ENCODE measurements at places on chromosomes 4 and X.

GRCh38 chr4:38670939-38671591 lies 7.1 kb downstream of the KLF3 start:
- DNase-seq: no peak

- DNase-seq: no peak
These were observed 536.8 kb upstream of the GALNT7 start for GRCh38 chr4:172631832-172632231.

DNA sequence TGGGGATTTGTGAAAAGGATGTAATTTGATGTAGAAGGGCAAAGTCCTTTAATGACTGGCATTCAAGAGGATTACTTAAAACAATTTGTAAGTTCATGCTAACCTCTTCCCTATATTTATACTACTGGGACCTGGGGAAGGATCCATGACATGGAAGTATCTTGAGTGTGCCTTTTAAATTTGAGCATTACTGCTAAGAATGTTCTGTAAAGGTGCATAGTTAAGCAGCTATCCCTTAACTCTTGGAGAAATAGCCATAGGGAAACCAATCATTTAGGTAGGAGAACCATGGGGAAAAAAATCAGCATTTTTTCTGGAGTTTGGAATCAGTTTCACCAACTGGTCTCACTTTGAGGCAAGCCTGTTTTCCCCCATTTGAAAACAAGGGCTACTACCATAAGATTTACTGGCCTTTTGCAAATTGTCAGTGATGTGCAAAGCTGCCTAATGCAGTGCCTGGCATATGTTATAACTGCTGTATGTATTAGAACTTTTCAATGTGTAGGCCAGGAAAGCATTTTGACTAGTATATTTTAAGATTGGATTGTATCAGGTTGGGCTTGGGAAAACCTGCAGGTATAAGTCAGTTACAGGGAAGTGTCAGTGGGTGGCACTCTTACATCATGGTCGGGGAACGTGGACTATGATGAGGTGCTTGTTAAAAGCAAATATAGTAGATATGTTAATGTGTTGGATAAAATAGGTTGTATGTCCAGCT lies 72.1 kb downstream of the PRSS12 start:
- DNase-seq: no peak

GRCh38 chr4:168725930-168726329 lies 229.1 kb downstream of the PALLD start:
- DNase-seq: no peak

GRCh38 chrX:111511477-111511876 lies at the start of gene SERTM2:
Gene SERTM2, plus strand, starts transcription at chrX:111511645. Its CDS starts 7,213 bp downstream, at chrX:111518858.
- no peak for DNase-seq

DNA sequence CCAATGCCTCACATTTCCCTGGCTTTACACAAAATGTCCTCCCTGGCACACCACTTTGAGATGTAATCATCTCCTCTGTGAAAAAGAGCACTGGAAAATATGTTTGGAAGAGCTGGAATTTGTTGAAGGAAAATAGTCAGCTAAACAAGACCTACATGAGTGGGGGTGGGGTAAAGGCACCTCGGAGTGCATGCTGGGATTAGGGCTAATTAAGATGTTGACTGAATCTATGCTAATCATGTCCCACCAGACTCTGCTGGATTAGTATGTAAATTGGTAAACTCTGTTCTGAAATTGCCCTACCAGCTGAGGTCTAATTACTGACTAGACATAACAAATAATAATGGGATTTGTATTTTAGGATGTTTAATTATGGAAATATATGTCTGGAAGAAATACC lies 46.8 kb upstream of the MID1 start:
- DNase-seq: no peak

- DNase-seq: no peak
These were observed 30.1 kb downstream of the SPATA18 start for GRCh38 chr4:52081216-52081615.

- DNase-seq: no peak
These were observed 59.6 kb downstream of the FAM193A start for GRCh38 chr4:2595952-2596552.

DNA sequence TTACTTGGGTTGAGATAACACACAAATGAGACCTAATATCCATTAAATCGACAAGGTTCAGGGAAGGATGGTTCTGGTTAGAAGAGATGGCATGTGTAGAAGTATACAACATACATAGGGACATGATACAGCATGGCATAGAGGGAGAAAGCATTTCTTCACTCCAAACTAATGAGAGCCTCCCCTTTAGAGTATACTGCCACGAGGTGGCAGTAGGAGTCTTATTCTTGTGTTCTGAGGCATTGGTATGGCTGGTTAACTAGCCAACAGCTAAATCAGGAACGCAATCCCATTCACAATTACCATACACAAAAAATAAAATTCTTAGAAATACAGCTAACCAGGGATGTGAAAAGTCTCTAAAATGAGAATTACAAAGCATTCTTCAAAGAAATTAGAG lies 29.1 kb upstream of the TRO start:
- DNase-seq: no peak

GRCh38 chrX:112614640-112615039 lies 65.1 kb downstream of the LHFPL1 start:
- no peak for DNase-seq

- DNase-seq: no peak
These were observed 67.2 kb upstream of the HOPX start for GRCh38 chr4:56748271-56748670.

- no peak for DNase-seq
These were observed 61.0 kb downstream of the STX18 start for GRCh38 chr4:4480685-4481398.

GRCh38 chr4:17370818-17371217 lies 141.1 kb downstream of the QDPR start:
- no peak for DNase-seq

- no peak for DNase-seq
These were observed 126.1 kb downstream of the AFF1 start for GRCh38 chr4:87060957-87061356.

DNA sequence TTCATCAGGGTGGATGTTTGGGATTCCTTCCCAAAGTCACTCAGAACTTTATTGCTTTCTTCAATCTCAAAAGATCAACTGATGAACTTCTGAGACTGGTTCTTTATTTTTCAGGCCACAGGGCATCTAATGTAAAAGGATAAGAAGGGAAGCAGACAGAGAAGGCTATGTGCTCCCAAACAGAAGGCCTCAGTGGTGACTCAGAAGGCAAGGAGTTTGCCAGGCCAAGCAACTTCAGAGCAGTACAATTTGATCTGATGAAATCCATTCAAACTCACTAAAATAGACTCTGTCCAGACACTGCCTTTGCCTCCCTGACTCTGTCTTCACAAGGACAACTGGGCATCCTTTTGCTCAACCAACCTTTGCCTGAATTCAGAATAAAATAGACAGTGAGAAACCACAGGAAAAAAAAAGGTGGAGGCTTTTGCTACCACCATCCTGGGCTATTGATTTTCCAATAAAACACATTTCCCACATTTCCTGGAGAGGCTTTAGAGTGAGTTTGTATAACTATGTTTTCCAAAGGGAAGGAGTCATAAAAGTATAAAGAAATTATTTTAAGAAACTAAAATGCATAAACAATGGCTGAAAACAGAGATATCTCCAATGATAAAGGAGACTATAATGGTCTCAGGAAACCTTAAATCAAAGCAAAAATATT lies 55.2 kb downstream of the ARHGEF6 start:
- no peak for DNase-seq

DNA sequence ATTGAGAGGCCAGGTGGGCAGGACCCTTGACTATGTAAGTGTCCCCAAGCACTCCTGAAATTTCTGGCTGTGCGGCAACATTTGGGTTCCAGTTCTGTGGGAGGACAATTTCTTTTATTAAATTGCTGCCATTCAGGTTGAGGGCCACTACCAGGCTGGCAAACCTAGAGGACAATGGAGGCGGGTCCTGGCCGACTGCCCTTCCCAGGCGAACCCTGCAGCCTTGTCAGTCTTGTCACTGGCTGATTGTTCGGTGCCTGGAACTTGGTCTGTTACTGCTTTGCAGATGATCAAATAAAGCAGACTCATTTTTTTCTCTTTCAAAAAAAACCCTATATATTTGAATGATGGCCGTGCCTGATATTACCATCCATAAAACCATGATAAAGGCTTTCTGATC lies 6.6 kb upstream of the TMEM128 start:
- no peak for DNase-seq

DNA sequence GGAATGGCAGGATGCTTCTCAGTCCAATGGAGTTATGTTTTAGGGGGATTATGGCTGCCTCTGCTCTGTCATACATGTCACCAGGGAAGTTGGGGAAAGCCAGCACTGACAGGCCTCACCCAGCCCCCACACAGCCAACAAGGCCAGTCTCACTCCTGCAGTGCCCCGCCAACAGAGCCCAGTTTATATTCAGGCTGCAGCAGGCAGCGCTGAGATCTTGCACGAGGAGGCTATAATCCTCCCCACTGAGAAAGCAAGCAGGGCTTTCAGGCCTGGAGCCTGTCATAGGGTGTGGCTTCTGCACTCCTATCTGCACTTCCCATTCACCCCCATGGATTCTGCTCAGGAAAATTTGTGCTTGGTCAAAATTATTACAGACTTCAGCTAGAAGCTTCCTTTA lies 25.1 kb downstream of the ADAD1 start:
- DNase-seq: no peak

DNA sequence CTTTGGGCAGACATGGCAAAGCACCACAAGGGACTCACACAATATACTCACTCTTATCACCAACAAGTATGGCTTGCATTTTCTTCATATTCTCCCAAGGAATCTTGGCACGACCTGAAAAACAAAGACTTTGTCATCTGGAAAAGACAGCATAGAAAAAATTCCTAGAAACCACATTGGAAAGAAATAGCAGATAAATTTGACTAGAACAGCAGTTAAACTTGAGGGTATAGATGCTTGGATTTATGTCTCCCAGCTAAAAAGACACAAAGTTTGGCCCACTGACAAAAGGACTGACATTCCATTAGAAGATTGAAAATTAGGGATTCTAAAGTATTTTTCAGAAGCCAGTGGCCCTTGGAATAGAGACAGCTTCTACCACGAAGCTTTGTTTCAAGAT lies 6.9 kb upstream of the VEGFC start:
- no peak for DNase-seq

DNA sequence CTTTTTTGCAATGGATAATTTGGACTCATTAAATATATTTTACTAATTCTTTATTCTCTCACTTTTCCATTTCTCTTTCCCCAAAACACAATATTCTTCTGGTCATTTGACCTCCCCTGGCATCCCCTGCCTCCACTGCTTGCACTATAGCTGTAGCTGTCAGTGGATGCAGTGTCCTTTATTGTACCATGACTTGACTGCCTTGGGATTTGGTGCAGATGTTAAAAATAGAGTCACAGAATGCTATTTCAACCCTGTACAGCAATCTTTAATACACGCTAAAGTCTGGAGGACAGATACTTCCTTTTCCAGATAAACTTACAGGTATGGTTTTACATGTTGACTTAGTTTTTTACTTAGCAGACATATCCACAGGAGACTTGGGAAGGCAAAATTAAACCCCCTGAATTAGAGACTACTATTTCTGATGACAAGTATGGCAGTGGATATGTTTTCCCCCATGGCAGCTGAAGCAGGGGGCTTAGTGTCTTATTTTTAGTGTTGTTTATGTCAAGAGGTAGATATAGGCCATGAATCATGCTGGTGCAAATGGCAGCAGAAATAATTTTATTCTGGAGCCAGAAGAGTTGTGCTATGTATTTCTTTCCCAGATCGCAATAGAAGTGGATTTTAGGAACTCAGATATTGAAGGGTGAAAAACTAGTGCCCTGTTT lies 461.4 kb downstream of the NAF1 start:
- DNase-seq: no peak

GRCh38 chr4:105194328-105195231 lies 47.9 kb downstream of the TET2 start:
- no peak for DNase-seq

DNA sequence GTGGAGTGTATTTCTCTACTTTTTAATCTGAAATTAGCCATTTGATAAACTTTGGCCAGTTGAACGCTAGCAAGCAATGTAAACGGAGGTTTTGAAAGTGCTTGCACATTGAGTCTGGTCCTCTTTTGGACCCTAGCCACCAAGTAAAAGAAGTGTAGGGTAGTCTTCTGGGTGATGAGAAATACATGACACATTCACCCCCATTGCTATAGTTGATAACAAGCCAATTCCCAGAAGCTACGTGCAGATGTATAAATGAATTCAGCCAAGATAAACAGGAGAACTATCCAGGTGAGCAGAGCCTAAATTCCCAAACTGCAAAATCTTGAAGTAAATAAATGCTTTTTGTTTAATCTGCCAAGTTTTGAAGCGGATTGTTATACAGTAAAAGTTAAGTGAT lies 965.4 kb upstream of the GRIA3 start:
- no peak for DNase-seq

- DNase-seq: no peak
These were observed 74.5 kb upstream of the NKX1-1 start for GRCh38 chr4:1480720-1481119.

GRCh38 chr4:27217261-27217769 lies 356.7 kb downstream of the STIM2 start:
- DNase-seq: no peak

- DNase-seq: peak; percentile 72
These were observed 15.0 kb downstream of the NKX3-2 start for GRCh38 chr4:13529128-13529919.

DNA sequence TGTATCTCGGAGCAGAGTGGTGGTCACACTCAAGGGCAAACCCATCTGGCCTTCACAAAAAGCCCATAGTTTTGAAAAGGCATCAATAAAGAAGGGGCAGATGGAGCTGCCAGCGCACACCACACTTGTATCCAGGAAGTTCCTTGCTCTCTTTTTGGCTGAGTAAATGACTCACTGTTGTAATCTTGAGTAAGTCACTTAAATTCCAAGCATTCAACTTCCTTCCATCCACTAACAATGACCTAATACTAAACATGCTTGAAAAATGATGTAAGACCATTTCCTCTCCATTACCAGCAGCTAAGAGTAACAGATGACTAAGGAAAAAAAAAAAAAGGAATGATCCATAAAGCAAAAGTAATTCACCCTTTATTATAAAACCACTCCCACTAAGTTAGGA lies 32.4 kb upstream of the MYOZ2 start:
- no peak for DNase-seq

DNA sequence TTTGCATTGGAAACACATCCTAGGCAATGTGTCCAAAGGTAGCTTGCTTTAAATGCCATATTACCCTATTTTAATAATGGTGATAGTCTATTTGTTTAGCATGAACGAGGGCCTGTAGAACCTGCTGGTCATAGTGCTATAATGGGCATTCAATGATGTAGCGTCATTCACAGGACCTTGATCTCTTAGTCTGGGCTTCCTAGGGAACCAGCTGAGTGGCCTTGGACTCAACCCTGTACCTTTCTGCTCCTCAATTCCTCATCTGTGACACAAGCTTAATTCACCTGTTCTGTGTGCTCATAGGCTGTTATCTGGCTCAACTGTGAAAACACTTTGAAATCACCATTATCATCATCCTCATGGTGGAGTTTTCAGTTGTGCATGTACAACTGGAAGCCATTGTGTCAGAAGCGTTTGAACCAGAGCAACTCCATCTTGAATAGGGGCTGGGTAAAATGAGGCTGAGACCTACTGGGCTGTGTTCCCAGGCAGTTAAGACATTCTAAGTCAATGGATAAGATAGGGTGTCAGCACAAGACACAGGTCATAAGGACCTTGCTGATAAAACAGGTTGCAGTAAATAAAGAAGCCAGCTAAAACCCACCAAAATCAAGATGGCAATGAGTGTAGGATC lies 346.8 kb upstream of the KLF3 start:
- DNase-seq: no peak

GRCh38 chr4:147378780-147379179 lies 102.1 kb upstream of the EDNRA start:
- DNase-seq: no peak

GRCh38 chr4:54067166-54067565 lies 2.8 kb upstream of the CHIC2 start:
- peak; percentile 81 for DNase-seq

- no peak for DNase-seq
These were observed 985 bp upstream of the CXCL11 start for GRCh38 chr4:76036855-76037254.
